GM13976 (cell line): ENCODE measurements at places on chromosomes 2 and 18.

- DNase-seq, result no peak
Measured at GRCh38 chr18:76174451-76174850, 320.6 kb downstream of the ZNF516 start.

- no peak for DNase-seq
Measured at GRCh38 chr2:69616755-69617154, 26.8 kb downstream of the AAK1 start.

DNA sequence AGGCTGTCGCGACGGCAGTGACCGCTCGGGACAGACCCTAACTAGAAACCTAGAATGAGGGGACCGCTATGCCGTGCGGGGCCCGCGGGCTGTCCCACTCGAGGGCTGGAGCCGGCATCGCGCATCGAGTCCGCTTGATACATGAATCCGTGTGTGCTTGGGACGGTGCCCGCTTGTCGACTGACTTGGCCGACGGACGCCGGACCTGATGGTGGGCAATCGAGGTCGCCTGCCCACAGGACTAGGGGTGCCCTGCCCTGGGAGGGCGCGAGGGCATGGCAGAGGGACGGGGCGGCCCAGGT, 749 bp upstream of the PTMA start:
- DNase-seq, result no peak

DNA sequence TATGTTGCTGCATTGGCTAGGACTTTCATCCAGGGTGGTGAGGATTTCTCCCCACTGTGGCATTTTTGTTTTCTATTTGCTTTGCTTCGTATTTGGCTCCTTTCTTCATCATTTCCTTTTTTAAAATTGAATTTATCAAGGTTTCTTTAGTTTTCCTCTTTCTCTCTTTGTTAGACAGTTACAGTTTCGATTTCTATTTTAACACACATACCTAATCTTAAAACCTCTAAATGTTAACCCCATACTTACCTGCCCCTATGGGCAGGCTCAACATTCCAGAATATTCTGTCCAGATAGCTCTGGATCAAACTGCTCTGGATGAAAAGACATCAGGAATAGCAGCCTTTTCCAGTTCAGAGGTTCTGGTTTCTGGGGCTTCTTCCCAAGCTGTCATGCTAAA, 49.2 kb downstream of the DIPK1C start:
- DNase-seq, result no peak
